ENCODE measurements at places on chromosomes 5 and 9.

DNA sequence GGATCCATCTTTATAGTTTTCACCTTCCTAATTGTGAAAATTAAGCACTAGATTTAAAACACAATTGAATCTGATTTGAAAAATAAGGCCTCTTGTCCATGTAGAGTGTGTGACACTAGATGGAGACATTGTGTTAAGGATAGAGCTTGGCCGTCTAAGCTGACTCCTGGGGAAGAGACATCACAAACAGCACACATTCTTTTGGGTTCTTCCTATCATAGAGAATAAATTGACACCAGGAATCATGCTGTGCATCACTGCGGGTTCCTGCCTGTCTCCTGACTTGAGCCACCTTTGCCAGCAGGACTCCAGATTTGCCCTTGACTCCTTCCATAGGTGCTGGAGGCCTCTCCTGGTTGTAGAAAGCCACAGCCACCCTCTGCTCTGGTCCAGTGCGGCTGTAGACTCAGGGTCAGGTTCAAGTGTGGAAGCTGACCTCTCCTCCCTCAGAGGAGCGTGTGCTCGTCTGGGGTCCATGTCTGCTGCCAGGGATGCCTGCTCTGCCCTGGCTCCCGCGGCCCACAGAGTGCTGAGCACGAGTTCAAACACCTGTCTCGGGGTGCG, 11.2 kb downstream of the ROPN1L start:
- DNase-seq, result peak; percentile 53

- no peak for DNase-seq
Measured at GRCh38 chr5:6721442-6721841, 8.2 kb downstream of the TENT4A start.

DNA sequence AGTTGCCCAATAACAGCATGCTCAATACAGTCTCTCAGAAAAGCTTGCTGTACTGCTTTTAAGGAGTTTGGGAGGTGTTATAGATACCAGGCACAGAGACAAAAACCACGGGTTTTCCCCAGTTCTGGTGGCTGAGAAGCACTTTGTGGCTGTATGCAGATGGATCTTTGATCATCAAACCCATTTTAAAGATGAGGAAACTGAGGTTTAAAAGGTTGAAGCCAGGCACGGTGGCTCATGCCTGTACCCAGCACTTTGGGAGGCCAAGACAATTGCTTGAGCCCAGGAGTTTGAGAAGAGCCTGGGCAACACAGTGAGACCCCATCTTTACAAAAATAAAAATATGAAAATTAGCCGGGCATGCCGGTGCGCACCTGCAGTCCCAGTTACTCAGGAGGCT, 46.3 kb upstream of the PLPP6 start:
- DNase-seq, result no peak

GRCh38 chr9:98755006-98755618, 41.2 kb downstream of the ANKS6 start:
- DNase-seq, result no peak

DNA sequence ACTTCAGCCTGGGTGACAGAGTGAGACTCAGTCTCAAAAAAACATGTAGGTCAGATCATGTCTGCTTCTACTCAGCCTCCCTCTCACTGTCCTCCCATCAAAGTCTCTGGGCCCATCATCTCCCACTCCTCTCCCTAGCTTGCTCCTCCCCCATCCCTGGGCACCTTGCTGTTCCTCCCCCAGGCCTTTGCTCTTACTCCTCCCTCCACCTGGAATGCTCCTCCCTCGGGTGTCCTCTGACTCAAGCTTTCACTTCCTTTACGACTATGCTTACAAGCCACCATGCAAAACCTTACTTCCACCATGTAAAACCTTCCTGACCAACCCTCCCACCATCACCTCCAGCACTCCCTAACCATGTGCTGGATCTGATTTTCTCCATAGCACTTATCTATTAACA, 51.5 kb downstream of the MTMR12 start:
- DNase-seq, result no peak

DNA sequence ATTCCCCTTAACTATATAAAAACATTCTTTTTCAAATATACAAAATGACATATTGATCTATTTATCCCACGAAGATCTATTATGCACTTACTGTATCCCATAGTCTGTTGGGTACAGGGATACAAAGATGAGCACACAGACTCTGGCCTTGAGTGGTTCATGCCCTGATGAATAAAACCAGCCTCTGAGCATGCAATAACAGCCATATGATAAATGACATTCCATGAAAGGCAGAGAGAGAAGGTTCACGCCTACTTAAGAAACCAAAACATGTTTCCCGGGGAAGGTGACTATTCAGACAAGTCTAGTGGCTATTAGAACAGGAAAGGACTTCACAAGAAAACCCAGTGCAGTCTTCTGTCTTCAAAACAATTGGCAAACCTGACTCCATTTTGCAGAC, 406.2 kb upstream of the BRINP1 start:
- no peak for DNase-seq

GRCh38 chr9:134369416-134370212, 43.4 kb downstream of the RXRA start:
- DNase-seq, result no peak

DNA sequence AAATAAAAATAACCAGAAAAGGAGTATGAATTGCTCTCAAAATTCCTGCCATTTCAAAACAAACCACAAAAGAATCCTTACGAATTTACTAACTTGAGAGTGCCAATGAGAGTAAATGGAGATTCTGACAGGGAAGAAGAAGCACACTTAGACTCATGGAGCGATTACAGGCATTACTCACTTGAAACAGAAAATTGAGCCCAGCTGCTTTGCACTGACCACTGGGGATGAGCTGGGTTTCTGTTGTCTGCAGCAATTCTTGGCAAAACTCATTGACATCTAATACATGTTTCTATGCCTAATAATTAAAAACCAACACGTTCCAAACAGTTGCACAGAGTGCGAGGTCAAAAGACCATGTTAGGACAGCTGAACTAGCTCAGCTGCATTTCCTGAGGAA, 731.6 kb downstream of the DNAH5 start:
- DNase-seq, result no peak

DNA sequence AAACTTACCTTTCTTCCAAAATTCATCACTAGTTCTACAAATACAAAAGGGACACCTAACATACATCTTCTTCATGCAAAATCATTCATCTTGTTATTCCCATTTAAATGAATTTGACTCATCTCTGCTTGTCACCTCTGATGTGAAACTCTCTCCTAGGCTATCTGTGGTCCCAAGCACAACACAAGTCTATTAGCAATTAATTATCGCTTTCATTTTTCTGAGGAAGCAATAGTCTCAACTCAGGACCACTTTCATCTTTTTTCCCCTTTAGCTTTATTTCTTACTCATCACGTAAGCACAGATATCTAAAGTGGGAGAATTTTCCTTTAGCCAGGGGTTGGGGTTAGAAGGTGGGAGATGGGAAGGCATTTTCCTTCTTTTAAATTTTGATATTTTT, 131.9 kb downstream of the ST8SIA4 start:
- DNase-seq, result no peak

GRCh38 chr9:26893030-26893676, 551 bp upstream of the CAAP1 start:
- DNase-seq, result peak; percentile 88

DNA sequence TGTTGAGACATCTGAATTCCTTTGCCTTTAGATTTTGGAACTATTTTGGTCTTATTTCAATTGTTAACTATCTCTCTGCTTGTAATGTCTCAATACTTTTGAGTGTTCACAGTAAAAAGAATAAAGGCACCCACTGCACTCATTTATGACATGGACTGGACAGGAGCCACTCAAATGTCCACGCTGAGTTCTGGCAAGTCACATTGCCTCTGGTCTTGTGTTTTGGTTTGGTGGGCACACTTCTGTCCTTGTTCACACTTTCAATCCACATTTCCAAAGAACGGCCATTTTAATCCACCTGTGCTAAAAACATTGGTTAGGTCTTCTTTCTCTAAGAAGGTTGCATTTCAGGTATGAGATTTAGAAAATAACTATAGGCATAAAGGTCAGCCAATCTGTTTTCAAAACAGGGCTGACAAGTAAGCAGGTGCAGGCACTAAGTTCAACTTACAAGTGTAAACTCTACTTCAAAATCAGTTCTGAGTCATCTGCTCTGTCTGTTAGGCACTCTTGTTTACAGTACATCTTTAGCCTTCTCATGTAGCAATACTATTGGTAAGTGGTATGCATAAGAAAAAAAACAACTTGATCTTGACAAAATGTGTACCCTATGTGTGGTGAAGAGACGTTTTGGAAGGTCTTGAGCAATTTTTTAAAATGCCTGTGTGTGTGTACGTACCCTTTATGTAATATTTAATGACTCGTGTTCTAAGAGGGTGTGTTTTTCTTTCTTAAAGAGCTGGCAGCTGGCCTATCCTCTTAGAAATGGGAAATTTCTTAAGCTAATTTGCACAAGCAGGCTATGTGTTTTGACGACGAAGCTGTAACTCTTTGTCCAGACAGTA, 31.5 kb upstream of the ZFAND5 start:
- DNase-seq, result no peak

GRCh38 chr9:112544477-112544876, 57.9 kb downstream of the KIAA1958 start:
- no peak for DNase-seq

GRCh38 chr9:84318981-84319380, 21.6 kb downstream of the SLC28A3 start:
- no peak for DNase-seq

- DNase-seq, result no peak
Measured at GRCh38 chr5:139895647-139896046, 100.0 kb downstream of the PSD2 start.

DNA sequence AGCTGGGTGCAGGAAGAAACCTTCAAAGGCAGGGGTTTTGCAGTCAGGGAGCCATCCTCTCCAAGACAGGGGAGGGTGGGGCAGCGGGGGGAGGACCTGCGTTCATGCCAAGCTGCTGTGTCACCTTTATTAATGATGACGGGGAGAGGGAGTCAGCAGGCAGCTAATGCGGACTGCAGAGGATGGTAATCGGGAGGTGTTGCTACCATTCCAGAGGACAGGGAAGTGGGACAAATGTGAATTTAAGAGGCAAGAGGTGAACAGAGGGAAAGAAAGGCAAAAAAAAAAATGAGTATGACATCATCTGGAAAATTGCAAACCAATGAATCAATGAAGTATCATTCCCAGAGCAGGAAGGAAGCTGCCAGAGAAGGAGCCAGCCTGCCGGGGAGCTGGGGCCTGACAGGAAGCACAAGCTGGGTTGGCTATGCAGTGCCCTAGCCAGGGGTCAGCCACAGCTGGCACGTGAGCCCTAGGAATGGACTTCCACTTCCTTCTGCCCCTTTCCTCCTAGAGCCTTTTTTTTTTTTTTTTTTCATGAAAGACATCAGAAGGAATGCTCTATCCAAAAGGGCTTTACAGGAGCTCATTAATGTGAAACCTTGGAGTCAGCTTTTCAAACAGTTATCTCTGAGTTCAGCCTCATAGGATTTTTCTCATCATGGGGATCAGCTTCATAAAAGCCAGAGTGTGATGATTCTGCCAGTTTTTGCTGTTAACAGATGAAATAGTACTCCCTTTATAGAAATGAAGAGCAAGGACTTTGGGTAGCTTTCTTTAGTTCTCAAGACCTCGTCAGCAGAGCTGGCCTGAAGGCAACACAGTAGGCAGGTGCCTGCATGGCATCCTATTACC, 9.2 kb downstream of the INSYN2B start:
- no peak for DNase-seq

DNA sequence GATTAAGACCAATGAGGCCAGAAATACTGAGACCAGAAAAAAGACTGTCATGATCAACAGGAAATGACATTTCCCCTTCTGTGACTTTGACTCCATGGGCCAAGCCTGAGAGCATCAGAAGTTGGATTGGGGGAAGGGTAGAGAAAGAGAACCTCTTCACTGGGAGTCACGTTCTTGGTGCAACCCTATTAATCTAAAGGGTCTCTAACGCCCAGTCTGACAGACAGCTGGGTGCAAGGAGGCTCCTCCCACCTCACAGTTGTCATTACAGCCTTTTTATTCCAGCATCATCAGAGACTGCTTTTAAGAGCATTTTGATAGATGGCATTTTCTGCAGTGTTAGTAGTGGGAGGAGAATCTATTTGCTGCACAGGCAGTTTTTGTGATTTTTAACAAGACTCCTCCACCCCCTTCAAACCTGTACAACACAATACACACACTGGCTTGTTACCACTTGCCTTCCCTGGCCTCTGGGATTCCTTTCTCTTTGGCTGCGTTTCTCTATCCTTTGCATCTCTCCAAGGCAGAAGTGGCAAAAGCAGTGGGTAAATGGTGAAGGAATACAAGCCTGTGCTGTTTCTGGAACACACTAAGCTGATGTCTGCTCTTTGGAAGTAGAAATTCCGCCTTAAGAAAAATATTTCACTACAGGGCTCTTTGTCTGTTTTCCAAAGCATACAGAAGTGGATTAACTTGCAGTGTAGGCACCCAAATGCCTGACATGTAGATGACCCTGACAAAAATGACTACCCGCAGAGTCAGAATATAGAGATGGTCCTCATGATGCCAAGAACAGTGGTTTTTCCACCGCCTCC, 310.4 kb upstream of the ZNF608 start:
- DNase-seq, result no peak

DNA sequence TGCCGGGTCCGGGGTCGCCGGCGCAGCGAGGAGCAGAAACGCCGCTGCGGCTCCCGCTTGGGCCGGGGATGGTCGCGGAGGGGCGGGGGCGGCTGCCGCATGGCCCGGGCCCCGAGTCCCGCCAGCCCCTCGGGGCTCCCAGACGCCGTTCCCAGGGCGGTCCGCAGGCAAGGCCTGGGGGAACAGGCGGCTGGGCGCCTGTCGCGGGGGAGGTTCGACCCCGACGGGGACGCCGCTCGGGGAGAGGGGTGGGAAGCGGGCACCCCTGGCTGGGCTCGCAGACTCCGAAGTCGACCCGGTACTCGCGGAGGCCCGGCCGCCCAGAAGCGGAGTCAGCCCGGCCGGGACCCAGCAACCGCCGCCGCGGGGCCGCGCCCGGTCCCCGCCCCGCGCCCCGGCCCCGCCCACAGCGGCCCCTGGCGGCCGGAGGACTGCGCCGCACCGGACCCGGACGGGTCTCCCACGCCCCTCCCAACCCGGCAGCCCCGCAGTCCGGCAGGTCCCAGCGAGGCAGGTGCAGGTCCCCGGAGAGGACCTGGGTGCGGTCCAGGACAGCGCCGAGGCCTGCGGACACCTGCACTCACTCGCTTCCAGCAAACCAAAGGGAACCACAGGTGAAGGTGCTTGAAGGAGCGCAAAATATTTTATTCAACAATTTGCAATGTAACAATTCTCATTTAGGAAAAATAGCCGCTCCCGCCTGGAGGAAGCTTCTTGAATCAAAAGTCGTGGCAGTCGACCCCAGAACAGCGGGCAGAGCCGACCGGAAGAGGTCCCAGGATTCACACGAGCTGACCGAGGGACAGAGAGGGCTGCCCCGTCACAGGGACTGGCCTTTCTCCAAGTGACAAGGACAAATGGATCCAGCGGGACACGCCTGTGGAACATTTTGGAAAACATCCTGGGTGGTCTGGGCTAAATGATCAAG, at the start of gene INPP5E:
Gene INPP5E (minus strand): TSS at position 365 of the 928 bp plus-strand sequence. CDS start 426 bp downstream, outside the sequence.
- DNase-seq, result peak; percentile 61

DNA sequence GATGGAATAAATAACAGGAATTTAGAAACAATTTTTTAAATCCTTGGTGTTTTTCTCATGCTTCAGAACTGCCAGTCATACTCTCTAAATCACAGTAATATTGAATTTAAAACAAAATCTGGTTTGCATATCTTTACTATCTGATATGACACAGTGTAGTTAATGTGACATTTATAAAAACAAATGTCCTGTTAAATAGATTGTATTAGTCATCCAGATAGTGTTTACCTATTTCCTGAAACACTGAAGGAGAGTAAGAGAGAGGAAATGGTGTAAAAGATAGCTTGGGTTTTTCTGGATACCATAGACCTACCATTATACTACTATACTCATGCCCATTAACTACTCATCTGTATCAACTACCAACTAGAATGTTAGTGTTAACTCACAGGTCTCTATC, 292.3 kb downstream of the MAN2A1 start:
- DNase-seq, result no peak
